ENCODE measurements at places on chromosomes 12 and 14. TPM values are rescaled to one million over a fixed set of nuclear protein-coding genes. Genes with fewer than 3 reads are reported as not detected.

GRCh38 chr14:32508281-32508680 is 179.2 kb downstream of the AKAP6 start:
- no peak for DNase-seq

The SOAT2 gene
- not detected for total RNA-seq

GRCh38 chr12:51777973-51778372 is 70.5 kb downstream of the FIGNL2 start:
- no peak for DNase-seq

The SIRT4 gene
- total RNA-seq = 1.5 TPM

DNA sequence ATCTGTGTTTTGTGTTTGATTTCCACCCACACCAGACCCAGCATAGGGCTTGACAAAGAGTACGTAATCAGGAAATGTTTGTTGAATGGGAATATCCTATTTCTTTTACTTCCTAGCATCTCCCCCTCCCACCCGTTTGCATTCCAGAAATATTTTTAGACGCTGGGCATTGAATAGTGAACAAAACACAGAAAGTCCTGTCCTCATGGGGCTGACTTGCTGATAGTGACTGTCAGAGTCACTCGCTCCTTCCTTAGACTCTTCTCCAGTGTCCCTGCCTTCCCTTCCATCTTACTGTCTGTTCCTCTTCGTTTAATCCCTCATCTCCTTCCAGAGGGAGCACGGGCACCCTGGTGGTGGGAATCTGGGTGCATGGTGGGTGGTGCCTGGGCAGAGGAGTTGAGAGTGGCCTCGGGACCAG is 53.6 kb downstream of the SLC25A47 start:
- DNase-seq = no peak

DNA sequence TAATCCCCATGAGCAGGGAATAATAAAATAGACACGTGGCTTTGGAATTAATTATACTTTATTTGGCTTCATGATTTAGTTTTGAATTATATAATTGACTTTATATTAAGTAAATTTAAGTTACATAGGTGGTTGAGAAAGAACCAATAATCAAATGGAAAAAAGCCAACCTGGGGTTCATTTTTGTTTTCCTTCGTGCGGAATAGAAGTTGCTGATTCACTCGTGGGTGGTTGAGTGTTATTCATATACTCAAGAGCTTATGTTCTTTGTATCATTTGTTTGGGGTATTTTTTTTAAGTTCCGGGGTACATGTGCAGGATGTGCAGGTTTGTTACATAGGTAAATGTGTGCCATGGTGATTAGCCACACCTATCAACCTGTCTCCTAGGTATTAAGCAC is 58.0 kb downstream of the ZNF664 start:
- DNase-seq = no peak

The TMEM132C gene
- not detected for total RNA-seq

DNA sequence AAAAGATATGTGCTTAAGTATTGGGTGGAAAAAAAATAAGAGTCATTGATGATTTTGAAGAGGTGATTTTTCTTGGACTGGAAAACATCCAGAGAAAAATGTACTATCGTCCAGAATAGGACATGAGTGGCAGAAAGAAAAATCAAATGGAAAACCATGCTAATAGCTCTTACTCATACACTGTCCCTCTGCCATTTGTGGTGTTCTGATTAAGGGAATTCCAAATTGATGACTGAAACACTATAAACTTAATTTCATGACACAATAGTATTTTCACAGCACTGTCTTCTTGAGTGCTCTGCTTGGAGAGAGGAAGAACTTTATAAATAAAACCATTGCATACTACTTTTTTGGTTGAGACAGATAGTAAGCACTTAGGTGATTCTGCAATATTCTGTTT is 72.4 kb downstream of the USP15 start:
- DNase-seq = no peak

DNA sequence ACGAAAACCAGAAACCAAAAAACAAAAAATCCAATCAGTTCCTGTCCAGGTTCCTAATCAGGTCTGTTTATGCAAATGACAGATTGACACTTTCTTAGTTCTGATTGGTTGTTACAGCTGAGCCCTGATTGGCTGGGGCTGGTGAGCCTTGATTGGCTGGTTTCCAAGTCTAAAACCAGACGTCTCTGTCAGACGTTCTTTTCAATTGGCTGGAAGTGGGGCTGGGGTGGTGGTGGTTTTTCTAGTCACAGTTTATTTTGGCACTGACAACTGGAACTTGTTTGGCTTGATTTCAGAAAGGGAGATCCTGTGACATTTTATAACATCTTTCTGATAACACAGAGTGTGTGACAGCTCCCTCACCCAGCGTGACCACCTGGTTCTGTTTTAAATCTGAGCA is 36.1 kb upstream of the PRICKLE1 start:
- no peak for DNase-seq
